ENCODE measurements at places on chromosomes 7 and 10.

DNA sequence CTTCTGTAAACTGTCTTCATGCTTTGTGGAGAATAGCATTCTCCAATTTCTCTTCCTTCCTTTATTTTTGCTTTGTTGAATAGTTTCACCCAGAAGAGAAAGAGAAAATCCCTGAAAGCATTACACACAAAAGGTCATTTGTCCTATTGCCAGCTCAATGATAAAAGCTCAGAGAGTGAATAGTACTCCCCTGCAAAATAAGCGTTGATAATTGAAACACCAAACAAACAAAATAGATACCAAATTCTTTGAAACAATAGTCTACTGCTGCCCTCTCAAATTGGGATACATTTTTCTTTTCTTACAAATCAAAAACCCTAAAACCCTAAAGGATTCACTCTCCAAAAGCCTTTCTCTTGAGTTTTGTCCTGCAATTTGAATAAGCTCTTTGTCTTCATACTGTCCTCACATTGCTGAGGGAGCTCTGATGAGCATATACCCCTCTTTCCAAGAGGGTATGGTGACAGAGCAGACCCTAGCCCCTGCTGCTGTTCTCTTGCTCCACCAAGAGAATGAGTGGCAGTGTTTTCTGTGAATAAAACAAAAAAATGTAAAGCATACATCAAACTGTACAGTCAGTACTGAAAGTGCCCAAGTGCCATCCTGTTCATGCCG, 134.4 kb downstream of the CSTF2T start:
- no peak for DNase-seq

GRCh38 chr7:120053390-120053961, 219.5 kb upstream of the KCND2 start:
- no peak for DNase-seq

- DNase-seq = no peak
Measured at GRCh38 chr10:53839440-53840039, 961.5 kb downstream of the PCDH15 start.

DNA sequence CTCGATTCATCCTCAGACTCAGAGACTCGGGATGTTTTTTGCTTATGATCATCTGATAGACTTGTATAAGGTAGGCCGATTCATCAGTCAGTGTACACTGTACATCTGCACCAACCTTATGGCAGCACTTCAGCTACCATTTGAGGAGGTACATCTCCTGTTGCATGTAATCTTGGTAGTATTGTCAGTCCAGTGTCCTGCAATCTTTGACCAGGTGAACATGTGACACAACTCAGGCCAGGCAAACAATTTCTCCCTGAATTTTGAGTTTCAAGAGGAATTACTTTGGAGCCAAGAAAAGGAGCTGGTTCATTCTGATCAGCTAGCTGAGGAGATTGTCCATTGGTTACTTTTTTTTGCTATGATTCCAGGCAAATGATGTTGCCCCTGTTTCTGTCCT, 19.7 kb upstream of the WASL start:
- no peak for DNase-seq

DNA sequence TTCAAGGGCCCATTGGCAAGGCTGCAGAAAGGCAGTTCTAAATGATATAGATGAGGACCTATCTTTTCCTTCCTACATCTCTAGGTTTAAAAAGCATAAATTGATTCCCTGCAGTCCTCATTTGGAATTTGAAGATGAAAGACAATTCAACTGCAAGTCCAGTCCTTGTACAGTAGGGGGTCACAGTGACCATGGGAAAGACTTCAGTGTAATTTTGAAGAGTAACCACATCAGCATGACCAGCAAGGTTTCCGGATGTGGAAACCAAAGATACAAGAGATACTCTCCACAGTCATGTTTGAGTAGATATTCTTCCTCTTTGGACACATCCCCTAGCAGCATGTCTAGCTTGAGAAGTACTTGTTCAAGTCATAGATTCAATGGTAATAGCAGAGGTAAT, 539.3 kb upstream of the TEX47 start:
- DNase-seq = no peak

GRCh38 chr7:87645446-87645845, 17.2 kb downstream of the RUNDC3B start:
- no peak for DNase-seq

GRCh38 chr10:118340486-118340885, 1.6 kb downstream of the FAM204A start:
- no peak for DNase-seq

GRCh38 chr7:124843336-124843735, 77.7 kb upstream of the GPR37 start:
- DNase-seq = no peak

DNA sequence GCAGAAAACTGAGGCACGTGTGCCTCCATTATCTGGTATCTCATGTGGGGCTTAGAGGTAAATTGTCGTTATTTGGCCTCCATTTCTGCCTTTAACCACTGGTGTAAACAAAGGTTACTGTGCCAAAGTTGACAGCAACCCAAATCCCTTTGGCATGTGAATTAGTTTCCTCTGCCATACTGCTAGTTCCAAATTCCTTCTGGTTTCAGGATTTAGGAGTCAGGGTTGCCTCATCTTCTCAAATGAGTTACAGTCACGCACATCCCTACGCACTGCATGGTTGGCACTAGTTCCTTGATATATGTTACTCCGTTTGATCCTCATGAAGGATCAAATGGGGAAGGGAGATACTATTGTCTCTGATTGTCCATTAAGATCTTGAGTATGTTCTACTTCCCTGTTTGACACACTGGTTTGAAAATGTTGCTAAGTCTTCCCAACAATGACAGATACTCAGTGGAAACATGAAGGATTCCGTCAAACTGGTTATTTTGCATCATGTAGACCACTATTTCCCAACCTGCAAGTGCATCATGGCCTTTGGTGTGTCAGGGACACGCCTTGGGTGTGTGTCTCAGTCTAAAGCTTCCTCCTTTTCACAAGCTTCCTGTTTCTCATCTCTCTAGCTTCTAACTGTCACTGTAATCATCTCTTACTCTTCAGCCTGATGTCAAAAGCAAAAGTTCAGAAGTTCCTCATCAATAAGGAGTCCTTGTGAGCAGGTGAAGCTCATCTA, at the start of gene LIPN:
Gene LIPN, plus strand, starts transcription at position 655 of the 736 bp plus-strand sequence. CDS start 1,386 bp downstream, outside the sequence.
- DNase-seq = no peak

DNA sequence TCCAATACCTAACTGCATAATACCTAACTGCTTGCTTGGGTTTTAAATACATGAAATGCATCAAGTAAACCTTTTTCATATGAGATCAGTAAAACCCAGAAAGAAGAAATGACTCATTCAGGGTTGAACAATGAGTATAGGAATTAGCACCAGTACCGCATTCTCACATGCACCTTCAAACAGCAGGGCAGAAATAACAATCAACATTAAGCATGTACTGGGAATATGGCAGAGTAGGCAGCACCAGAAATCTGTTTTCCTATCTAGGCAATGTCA, 850.3 kb upstream of the SORCS1 start:
- DNase-seq = no peak

GRCh38 chr10:31004611-31005193, 27.0 kb downstream of the ZNF438 start:
- DNase-seq = no peak

DNA sequence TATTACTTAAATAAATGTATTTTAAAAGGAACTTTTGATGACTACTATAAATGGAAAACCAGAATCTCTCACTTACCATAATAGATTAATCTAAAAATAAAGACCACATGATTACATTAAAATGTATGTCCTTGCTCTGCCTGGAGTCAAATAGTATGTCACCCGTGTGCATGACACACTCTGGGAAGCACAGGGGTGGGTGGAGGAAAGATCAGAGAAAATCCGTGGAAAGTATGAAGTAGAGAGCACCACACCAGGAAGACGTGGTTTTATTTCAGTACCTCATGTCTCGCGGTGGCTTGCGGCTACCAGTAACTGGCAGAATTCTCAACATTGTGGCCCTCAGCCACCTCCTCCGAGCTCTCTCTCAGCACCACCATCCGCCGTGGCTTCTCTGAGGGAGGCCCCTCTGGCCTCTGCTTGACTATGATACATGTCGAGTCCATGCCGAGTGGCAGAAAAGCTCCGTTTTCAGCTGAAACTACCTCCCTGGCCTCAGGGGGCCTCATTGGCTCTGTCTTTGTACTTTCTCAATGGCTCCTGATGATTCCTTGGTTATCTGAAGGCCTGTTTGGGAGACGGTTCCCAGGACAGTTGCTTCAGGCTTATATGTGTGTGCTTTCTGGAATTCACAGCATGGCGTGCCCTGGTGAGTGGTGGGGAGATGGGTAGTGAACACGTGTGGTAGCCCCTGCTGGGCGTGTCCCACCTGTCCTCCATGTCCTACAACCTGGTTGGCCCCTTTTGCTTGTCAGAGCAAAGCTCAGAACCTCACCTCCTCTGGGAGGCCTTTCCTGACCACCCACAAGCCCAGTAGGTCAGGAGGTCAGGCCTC, 49.8 kb downstream of the LHPP start:
- no peak for DNase-seq

DNA sequence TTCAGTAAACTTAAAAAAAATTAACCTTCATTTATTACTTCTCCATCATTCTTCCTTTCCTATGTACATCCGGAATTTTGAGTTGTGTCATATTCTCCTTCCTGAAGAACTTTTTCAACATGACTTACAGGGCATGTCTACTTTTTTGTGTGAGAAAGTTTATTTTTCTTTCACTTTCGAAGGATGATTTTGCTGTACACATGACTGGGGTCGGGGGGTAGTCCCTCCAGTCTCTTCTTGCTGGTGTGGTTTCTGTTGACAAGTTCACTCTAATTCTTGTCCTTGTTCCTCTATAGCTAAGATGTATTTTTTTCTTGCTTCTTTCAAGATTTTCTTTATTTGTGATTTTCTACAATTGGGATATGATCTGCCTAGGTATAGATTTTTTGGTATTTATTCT, 55.8 kb downstream of the INPP5A start:
- DNase-seq = no peak

DNA sequence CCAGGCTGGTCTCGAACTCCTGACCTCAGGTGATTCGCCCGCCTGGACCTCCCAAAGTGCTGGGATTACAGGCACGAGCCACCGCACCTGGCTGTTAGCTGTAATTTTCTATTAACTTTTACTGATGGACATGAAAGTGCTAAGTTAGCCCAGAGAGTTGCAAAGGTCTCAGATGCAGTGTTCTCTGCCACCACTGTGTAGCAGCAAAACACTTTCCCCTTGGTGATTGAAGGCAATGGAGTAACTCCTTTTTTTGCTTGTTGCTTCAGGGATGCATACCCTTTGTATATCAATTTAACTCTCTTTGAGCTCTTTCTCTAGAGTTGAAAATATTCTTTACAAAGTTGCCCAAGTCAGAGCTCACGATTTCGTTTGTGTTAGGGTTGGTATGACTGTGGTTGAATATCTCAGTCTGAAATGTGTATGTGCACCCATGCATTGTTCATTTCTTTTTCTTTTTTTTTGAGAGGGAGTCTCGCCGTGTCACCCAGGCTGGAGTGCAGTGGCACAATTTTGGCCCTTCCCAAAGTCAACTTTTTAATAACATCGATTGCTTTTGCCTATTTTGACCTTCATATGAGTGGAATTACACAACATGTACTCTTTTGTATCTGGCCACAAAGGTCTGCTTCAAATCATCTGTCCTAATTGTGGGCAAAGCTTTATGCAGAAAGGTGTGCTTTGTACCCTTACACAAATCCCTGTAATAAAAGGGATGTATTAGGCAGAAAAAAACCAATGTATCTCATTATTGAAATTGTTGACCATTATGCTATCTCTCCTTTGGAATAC, 52.6 kb downstream of the GTF2I start:
- DNase-seq = no peak

DNA sequence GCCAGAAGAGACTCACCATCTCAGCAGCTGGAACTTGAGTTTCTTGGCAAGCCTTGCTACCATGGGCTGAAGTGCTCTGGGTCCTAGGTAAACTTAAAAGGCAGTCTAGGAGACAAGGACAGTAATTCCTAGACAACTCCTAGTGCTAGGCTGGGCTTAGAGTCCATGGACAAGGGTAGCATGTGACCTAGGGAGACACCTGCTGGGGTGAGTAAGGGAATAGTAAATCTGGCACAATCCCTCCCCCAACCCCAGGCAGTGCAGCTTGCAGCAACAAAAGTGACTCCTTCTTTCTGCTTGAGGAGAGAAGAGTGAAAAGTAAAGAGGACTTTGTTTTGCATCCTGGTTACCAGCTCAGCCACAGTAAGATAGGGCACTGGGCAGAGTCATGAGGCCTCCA, 316.5 kb upstream of the IMMP2L start:
- DNase-seq = no peak

DNA sequence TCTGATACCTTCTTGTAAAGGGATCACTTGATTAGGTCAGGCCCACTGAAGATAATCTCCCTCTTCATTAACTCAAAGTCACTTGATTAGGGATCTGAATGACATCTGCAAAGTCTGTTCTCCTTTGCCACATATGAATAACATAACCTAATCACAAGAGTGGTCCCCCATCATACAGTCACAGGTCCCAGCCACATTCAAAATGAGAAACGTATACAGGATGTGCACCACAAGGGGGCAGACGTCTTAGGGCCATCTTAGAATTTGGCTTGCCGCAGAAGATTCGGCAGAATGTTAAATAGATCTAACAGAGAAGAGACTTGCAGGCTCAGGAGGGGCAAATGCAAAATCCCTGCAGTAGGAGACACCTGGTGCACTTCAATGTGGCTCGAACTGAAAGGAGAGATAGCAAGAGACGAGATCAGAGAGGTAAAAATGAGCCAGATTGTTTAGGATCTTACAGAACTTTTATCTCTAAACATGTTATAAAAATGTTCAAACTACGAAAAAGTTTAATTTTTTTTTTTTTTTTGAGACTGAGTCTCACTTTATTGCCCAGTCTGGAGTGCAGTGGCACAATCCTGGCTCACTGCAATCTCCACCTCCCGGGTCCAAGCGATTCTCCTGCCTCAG, 10.4 kb upstream of the SMC3 start:
- no peak for DNase-seq

GRCh38 chr10:27692663-27693062, 53.0 kb downstream of the MKX start:
- DNase-seq = no peak

DNA sequence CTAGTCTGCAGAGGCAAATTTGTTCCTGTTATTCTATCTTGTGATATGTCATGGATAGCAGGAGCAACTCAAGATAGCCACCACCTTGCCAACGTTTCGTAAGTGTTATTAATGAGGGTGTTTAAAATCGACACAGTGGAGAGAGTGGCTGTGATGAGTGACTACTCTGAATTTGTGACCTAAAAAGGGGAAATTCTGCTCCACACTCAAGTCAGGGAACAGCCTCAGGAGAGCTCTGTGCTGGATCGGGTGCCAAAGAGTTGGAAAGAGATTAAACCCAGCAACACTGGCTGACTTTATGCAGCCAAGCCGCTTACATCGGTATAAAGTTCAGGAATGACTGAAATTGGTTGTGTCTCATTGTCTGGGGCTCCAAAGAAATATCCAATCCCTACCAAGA, 9.5 kb downstream of the TACC2 start:
- DNase-seq = no peak

- DNase-seq = no peak
Measured at GRCh38 chr7:4805110-4805983, 29.9 kb downstream of the AP5Z1 start.

- DNase-seq = no peak
Measured at GRCh38 chr10:101214446-101215396, 14.5 kb downstream of the LBX1 start.

Measured in hypothalamus (tissue), 51 donors.